ENCODE measurements at places on chromosomes 11 and 22. TPM values are rescaled to one million over a fixed set of nuclear protein-coding genes. Genes with fewer than 3 reads are reported as not detected.
A peak's percentile ranks its signal among the peaks of the same experiment; 100 is the strongest.

The GRM5 gene
- not detected for total RNA-seq

- H3K4me3 ChIP-seq, result no peak overlapping the region
- no peaks in the 10 kb centered on the region for H3K4me1 ChIP-seq
- H3K27me3 ChIP-seq, result no peaks in the 10 kb centered on the region
- DNase-seq, result no peak
- H3K36me3 ChIP-seq, result no peaks in the 10 kb centered on the region
These were observed 47.0 kb upstream of the ALKBH3 start for GRCh38 chr11:43833657-43834073.

DNA sequence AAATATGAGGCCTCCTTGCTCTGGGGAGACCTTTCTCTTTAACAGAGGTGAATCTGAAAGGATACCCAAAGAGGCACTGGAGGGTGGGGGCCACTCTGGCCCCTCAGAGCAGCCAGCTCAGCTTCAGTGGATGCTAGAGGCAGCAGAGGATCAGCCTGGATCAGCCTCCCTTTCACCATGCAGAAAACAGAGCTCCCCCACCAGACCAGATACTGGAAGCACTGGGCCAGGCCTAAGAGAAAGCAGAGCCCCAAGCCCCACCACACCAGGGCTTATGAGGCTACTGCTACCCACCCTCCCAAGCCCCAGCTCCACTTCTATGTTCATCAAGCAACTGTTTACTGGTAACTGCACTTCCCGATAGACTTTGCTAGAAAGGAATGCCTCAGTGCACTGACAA, 4.0 kb upstream of the SLC43A3 start:
- no peaks in the 10 kb centered on the region for H3K27me3 ChIP-seq
- H3K4me1 ChIP-seq, result peaks cover 25% of the 10 kb centered on the region
- H3K36me3 ChIP-seq, result no peaks in the 10 kb centered on the region
- no peak overlapping the region for H3K27ac ChIP-seq
- DNase-seq, result no peak

The AGBL2 gene
- total RNA-seq, result 13.5 TPM

DNA sequence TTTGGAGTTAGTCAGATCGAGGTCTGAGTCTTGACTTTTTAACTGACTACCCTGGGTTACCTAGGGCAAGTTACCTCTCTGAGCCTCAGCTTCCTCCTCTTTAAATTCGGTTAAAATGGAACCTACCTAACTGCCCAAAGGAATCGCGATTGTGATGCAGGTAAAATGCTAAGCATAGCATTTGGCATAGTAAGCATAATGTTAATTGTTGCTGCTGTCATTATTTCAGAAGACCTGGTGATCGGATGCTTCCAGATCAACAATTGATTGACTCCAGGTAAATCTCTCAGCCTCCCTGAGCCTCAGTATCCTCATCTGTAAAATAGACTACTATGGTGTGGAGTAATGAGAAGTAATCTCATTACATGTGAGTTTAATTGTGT, 550 bp upstream of the SLC43A1 start:
- no peak overlapping the region for H3K4me3 ChIP-seq
- no peaks in the 10 kb centered on the region for H3K36me3 ChIP-seq
- peak overlapping the region; percentile 60 for H3K27ac ChIP-seq
- H3K4me1 ChIP-seq, result peaks cover 24% of the 10 kb centered on the region
- H3K27me3 ChIP-seq, result no peaks in the 10 kb centered on the region
- DNase-seq, result no peak

DNA sequence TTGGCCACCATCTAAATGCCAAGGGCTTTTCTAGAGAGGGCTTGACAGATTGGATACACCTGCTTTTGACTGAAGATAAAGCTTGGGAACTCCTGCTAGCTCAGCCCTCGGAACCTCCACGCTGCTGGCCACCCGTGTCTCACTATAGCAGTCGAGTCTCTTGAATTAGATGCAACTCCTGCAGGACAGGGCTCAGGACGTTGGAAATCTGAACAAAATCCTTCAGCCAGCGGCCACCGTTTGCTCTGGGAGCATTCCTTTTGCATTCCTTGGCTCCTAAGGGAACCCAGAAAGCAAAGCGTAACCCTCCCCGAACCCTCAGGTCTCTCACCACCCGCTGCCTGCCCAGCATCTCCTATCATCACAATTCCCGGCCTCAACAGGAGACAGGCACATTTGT, 77.8 kb downstream of the GRIK4 start:
- DNase-seq, result no peak
- H3K27me3 ChIP-seq, result peaks cover 12% of the 10 kb centered on the region
- no peak overlapping the region for H3K27ac ChIP-seq
- H3K4me3 ChIP-seq, result no peak overlapping the region
- no peaks in the 10 kb centered on the region for H3K36me3 ChIP-seq

- H3K36me3 ChIP-seq, result no peaks in the 10 kb centered on the region
- H3K27ac ChIP-seq, result peak overlapping the region; percentile 61
- no peaks in the 10 kb centered on the region for H3K27me3 ChIP-seq
- peaks cover 26% of the 10 kb centered on the region for H3K4me1 ChIP-seq
- DNase-seq, result no peak
These were observed 25.8 kb downstream of the SWAP70 start for GRCh38 chr11:9689721-9690120.

- H3K27ac ChIP-seq, result no peak overlapping the region
- no peaks in the 10 kb centered on the region for H3K27me3 ChIP-seq
- DNase-seq, result no peak
- H3K4me1 ChIP-seq, result no peaks in the 10 kb centered on the region
- H3K36me3 ChIP-seq, result no peaks in the 10 kb centered on the region
- H3K4me3 ChIP-seq, result no peak overlapping the region
These were observed 112.2 kb downstream of the STIM1 start for GRCh38 chr11:3967695-3968094.

The SYT13 gene
- 22.1 TPM for total RNA-seq

The GP1BB gene
- 1.5 TPM for total RNA-seq

- H3K27me3 ChIP-seq, result no peaks in the 10 kb centered on the region
- no peak overlapping the region for H3K4me3 ChIP-seq
- peaks cover 18% of the 10 kb centered on the region for H3K4me1 ChIP-seq
- H3K36me3 ChIP-seq, result no peaks in the 10 kb centered on the region
- H3K27ac ChIP-seq, result peak overlapping the region; percentile 39
These were observed 12.4 kb upstream of the DSCAML1 start for GRCh38 chr11:117809236-117810055.

DNA sequence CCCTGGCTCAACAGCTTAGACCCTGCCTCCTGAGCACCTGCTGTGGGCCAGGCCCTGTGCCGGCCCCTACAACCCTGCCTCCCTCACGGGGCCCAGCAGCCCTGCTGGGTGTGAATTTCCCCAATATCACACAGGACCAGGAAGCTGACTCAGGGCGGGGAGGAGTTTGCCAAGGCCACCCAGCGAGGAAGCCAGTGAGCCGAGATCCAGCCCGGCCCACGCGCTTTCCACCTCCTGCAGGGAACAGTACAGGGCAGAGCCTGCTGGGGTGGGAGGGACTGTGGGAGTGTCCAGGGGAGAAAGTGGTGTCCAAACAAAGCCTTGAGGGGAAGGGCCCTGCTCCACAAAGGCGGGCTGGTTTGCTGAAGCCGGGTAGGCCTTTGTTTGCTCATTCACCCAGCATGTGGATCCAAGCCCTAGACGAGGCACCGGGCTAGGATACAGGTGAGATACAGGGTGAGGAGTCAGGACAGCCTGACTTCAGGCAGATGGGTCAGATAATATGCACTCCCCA, 26.8 kb downstream of the RPL3 start:
- H3K4me3 ChIP-seq, result no peak overlapping the region
- peak; percentile 80 for DNase-seq
- no peaks in the 10 kb centered on the region for H3K27me3 ChIP-seq
- no peaks in the 10 kb centered on the region for H3K4me1 ChIP-seq

GRCh38 chr11:57150454-57150917, 31.3 kb upstream of the LRRC55 start:
- no peaks in the 10 kb centered on the region for H3K4me1 ChIP-seq
- H3K27ac ChIP-seq, result no peak overlapping the region
- H3K4me3 ChIP-seq, result no peak overlapping the region
- no peak for DNase-seq
- H3K27me3 ChIP-seq, result no peaks in the 10 kb centered on the region
- H3K36me3 ChIP-seq, result no peaks in the 10 kb centered on the region

- peak; percentile 93 for DNase-seq
- no peaks in the 10 kb centered on the region for H3K27me3 ChIP-seq
- H3K27ac ChIP-seq, result peak overlapping the region; percentile 86
- no peaks in the 10 kb centered on the region for H3K36me3 ChIP-seq
These were observed 21.5 kb upstream of the TXNRD2 start for GRCh38 chr22:19962909-19963806.

The MRGPRX2 gene
- total RNA-seq, result not detected

- H3K4me3 ChIP-seq, result no peak overlapping the region
- peaks cover 11% of the 10 kb centered on the region for H3K4me1 ChIP-seq
- no peaks in the 10 kb centered on the region for H3K36me3 ChIP-seq
These were observed 11.2 kb upstream of the TMEM184B start for GRCh38 chr22:38284042-38284402.

DNA sequence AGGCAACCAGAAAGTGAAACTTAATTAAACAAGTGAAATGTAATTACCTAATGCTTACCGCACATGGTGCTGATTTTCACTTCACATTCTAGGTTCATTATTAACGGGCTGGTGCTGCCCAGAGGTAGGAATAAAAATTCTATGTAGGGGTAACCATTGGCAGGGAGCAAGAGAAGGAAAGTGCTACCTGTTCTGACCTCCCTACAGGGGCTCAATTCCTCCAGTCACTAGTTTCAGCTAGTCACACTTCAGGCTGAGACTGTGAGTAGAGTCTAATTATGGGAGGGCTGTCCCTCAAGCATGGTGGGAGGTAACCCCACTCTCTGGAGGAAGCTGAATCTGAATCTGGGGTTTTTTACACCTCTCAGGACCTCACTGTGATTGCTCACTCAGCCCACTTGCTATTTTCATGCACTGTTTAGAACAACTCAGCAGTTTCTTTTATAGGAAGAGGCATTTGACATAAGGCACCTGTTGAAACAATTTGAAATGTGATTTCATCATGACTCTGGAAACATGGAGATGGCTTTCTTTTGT, 75.4 kb downstream of the MAML2 start:
- H3K27me3 ChIP-seq, result no peaks in the 10 kb centered on the region
- no peak for DNase-seq
- no peak overlapping the region for H3K4me3 ChIP-seq
- H3K36me3 ChIP-seq, result no peaks in the 10 kb centered on the region
- H3K27ac ChIP-seq, result peak overlapping the region; percentile 26
- peaks cover 26% of the 10 kb centered on the region for H3K4me1 ChIP-seq

DNA sequence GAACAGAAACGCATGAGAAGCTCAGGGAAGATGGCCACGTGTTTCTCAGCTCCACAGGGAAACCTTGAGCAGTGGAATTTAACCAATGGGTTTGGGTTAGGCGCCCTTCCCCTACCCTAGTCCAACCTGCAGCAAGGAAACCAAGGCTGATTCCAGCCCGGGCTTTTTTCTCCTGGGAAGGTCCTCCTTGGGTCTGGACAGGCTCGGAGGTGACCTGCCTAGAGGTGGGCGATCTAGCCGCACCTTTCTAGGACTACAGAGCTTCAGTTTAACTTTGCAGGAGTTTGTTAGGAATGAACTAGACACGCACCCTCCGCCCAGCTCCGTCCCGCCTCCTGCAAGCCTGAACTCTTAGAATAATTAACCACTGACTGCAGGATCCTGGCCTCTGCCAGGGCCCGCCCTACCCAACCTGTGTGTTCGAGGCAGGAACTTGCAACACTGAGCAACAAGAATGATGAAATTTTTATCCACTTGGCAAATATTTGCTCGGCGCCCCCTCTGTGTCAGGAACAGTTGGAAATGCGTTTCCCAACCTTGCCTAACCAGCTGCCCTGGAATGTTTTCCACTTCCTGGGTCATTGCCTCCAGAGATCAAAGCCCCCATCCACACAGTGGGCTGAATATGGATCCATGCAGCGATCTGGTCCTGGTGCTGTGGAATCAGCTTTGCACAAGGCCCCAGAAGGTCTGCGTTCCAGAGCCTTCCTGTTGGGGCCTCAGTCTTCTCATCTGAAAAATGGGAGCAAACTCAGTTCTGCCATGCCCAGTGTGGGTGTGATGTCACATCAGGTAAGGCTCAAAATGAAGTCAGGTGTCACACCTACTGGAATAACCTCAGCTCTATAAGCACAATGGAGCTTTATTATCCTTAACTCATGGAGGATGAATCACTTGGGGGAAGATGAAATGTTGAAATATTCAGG, 13.3 kb downstream of the MPST start:
- peak; percentile 87 for DNase-seq
- H3K4me1 ChIP-seq, result peaks cover 30% of the 10 kb centered on the region
- H3K4me3 ChIP-seq, result no peak overlapping the region
- H3K36me3 ChIP-seq, result no peaks in the 10 kb centered on the region
- peaks cover 7% of the 10 kb centered on the region for H3K27me3 ChIP-seq

The RAG2 gene
- not detected for total RNA-seq

The DHCR7 gene
- total RNA-seq, result 5.6 TPM

The ARHGAP42 gene
- 62.5 TPM for total RNA-seq

GRCh38 chr22:43520632-43521039, 108.8 kb downstream of the MPPED1 start:
- no peaks in the 10 kb centered on the region for H3K36me3 ChIP-seq
- DNase-seq, result no peak
- no peaks in the 10 kb centered on the region for H3K4me1 ChIP-seq
- H3K27me3 ChIP-seq, result peaks cover 3% of the 10 kb centered on the region
- H3K4me3 ChIP-seq, result no peak overlapping the region

DNA sequence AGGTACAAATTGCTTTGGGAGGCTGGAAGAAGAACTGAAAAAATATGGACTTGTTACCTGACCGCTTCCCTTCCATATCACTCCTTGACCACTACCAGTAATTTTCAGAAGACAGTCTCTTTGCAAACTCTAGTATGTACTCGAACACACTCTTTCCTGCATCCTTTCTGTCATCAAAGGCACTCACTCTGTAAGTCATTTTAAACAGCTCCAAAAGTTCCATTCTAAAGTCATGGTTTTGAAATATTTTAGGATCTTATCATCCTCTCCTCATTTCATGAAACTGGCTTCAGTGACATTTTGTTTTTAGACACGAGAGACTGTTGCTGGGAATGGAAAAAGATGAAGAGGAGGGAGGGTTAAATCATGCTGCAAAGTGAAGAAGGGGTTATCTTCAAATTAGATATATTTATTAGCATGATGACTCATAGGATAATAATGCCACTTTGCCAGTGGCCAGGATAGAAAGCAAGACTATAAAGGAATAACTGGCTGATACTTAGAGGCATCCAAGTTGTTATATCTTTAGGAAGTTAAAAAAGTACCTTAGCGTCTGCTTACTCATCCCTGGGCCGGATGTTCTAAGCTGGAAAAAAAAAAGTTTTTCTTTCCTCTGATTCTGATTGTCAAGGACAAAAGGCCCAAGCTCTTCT, 549.3 kb downstream of the METTL15 start:
- H3K4me1 ChIP-seq, result no peaks in the 10 kb centered on the region
- H3K36me3 ChIP-seq, result no peaks in the 10 kb centered on the region
- H3K27me3 ChIP-seq, result no peaks in the 10 kb centered on the region
- no peak for DNase-seq
- H3K27ac ChIP-seq, result no peak overlapping the region
- no peak overlapping the region for H3K4me3 ChIP-seq

Measured in transverse colon (tissue), 4 donors.